ENCODE measurements at places on chromosomes 11 and 22.

DNA sequence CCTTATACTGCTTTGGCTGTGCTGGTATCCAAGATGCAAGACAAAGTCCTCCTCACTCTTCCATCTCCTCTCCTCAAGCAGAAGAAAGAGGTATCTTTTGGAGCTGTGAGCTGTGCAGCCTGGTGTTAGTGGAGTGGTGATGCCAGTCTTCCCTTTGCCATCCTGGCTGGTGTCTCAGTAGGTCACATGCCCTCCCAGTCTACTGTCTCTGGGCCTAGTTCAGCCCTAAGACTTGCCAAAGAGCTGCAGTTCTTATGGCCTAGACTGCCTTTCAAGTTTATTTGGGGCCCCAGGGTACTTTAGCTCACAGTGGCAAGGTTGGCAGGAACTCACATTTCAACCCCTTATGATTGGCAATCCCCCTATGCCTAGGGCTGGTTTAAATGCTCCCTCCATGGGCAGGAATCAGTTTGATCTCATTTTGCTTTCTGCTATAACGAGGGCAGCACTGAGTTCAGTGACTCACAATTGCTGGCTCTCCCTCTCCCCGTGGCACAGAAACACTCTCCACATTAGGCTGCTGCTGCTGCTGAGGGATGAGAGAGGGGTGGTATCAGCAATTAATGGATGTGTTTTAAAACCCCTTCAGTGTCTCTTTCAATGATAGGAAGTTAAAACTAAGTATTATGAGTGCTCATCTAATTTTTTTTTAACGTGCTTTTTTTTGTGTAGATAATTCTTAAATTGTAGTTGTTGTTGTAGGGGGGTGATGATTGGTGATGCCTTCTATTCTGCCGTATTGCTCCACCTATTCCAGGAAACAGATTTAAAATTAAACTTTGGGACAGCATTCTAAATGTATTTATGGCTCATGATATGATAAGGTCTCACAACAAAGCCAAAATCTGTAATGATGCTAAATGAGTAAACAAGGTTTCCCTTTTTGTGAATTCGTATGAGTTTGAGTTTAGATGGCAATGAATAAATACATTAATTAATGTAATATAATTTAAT, 1295.0 kb downstream of the JRKL start:
- no peak for DNase-seq

GRCh38 chr11:74744277-74744676, 4.4 kb upstream of the RNF169 start:
- DNase-seq = no peak

DNA sequence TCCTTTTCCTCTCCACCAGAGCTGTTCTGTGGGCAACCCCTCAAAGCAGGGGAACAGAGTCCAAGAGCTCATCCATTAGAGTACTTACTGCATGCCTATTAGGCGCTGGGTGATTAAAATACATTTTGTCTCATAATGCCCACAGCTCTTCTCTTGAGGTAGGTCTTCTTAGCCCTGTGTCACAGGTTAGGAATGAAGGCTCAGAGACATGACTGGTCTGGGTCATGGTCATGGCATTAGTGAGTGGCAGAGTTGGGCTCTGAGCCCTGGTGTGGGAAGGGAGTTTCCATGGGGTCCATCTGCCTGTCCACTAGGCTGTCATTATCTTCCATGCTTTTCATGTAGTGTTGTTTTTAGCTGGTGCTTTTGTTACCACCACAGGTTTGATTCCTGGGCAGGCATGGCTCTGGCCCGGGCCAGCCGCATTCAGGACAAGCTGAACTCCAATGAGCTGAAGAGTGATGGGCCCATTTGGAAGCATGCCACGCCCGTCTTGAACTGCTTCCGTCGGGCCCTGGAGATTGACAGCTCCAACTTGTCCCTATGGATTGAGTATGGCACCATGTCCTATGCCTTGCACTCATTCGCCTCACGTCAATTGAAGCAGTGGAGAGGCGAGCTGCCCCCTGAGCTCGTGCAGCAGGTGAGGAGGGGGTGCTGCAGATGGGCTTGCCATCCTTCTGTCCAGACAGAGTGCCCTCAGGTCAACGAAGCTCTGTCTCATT, 76.1 kb downstream of the CABIN1 start:
- DNase-seq = no peak

DNA sequence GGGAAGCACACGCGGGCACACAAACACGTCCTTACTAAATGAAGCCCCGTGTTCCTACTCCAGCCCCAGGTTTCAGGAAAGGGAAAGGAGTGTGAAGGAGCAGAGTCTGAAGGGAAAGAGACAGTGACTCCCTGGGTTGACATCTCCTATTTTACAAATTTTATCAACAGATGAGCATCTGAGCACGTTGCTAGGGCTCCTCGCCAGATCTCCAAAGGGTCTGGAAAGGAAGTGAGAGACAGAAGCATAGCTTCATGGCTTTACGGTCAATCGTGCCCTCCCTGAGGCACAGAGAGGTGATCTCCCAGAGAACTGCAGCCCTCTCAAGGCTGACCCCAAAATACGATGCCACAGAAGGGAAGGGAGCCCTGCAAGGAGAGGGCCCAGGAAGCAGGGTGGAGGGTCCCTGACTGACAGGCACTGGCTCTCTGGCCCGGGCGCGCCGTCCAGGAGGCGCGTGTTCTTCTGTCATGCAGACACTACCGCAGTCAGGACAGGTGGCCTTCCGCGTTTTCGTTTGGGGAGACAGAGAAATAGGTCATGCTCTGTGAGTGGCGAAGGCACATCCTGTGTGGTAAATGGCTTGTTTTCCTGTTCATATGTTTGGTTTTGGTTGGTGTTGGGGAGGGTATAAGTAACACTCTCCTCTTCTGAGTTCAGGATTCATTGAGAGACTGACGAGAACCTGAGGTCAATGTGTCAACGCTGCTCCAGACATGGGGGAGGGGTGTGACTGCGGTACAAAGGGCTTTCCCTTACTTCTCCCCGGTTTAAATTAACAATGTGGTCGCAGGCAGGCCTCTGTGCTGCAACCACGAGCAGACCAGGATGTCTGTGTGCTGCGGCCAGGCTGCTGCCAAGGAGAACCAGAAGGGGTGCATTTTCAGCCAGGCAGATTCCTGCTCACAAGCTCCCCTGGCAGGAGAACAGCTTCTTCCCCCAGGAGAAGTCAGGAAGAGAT, 813.3 kb downstream of the OPCML start:
- DNase-seq = no peak

DNA sequence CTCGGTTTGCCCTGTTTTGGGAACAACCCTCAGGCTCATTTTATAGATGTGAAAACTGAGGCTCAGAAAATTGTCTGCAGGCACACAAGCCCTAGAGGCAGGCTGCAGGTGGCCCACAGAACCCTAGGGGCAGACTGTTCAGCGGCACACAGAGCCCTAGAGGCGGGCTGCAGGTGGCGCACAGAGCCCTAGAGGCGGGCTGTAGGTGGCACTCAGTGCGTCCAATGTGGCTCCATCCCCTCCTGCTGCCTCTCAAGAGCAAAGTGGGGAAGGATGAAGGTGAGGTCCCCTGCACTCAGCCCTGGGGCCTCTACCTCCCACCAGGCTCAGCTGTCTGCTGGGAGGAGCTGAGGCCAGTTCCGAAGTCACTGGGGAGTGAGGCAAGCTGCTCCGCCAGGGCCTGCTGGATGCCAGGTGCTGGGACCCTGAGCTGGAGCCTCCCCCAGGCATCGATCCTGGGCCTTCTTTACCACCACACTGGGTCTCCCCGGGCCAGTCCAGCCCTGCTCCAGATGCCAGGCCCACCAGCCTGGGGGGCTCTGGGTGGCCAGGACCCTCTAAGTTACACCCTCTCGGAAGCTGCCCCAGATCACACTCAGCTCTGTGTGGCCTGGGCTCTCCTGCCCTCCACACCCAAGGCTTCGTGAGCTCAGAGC, 2.3 kb downstream of the ACY3 start:
- peak; percentile 30 for DNase-seq

Measured in effector CD8-positive, alpha-beta T cell (primary cell).